Keratinocyte (primary cell): ENCODE measurements at places on chromosomes 11 and 22.
A peak's percentile ranks its signal among the peaks of the same experiment; 100 is the strongest.

DNA sequence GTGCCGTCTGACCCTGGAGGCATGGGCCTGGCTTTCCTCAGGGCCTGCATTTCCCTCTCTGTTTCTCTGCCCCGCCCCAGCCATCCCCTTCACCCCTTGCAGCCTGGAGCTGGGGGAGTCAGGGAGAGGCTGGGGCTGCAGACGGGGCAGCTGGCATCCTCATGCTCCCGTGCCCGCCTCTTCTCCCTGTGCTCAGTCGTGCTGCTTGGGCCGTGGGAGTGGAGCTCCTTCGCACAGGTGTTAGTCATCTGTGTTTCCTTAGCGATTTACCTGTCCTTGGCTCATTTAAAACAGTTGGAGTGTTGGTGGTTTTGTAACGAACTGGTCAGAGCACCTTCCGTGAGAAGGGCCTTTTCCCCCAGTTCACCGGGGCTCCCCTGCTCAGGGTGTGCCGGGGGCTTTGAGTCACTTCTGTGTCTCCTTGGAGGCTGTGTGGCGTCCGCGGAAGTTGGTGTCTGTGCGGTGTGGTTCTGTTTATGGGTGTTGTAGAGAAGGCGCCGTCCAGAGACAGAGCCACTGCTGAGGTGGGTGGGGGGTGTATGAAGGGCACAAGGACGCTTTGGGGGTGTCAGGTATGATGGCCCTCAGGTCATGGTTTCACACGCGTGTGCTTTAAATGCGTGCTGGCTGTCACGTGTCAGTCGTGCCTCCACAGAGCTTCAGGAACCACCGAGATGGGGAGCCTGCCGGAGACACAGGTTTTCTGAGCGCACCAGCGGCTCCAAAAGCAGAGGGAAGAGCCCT is 19.5 kb downstream of the BRSK2 start:
- no peak for DNase-seq

DNA sequence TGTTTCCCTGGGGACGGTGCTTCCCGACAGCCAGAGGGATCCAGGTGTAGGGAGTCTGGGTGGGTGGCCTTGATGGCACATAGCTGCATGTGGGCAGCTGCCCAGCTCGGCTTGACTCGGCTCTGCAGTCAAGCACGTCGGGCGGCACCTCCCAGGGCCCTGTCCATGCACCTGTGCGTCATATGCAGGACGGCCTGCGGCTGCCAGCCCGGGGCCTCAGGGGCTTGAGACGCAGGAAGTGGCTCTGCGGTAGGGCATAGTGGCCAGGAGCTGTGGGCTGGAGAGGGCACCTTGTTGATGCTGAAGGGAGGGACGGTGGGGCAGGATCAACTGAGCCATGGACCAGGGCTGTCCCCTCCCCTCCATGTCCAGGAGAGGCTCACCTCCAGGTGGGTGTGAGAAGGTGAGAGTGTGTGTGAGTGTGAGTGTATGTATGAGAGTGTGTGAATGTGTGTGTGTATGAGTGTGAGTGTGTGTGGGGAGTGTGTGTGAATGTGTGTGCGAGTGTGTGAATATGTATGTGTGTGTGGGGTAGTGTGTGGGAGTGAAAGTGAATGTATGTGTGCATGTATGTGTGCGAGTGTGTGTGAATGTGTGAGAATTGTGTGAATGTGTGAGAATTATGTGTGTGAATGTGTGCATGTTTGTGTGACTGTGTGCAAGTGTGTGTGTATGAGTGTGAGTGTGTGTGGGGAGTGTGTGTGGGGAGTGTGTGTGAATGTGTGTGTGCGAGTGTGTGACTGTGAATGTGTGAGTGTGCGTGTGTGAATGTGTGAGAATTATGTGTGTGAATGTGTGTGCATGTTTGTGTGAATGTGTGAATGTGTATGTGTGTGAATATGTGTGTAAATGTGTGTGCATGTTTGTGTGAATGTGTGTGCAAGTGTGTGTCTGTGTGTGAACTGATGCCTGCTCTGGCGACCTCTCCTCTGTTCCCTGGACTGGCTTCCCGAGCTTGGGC is 5.7 kb upstream of the SUN2 start:
- no peak for DNase-seq

DNA sequence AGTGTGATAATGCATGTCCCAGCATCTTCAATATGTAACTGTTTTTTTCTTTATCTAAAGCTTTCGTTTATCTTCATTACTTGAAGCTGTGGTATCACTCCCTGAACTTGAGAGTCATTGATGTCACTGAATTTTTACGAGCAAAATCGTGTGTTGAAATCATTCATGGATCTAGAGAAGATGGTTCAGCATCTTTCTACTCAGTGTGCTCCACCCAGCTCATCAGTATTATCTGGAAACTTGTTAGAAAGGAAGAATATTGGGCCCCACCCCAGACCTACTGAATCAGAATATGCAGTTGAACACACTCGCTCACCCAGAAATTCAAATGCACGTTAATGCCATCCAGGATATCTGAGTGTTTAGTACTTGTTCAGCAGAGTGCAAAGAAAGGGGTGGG is 8.3 kb downstream of the CDON start:
- no peak for DNase-seq

DNA sequence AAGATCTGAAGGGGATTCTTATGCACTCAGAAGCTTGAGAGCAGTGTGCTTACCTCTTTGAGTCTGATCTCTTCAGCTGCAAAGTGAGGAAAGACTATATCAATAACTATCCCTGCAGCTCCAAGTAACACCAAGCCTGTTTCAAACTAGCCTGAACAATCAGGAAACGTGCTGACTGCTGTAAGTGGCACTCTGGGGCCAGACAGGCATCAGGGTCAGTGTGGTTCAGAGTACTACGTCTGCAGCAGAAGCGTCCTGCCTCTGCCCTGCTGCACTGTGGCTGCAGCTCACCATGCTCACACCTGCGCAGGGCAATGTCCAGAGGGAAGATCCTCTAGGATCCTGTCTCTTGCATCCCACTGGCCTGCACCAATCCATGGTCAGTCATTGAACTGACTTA is 25.5 kb upstream of the LINC01488 start:
- DNase-seq, result no peak

- no peak for DNase-seq
These were observed 2.8 kb downstream of the CHADL start for GRCh38 chr22:41237707-41238569.

GRCh38 chr22:20607157-20607907 is 99.9 kb downstream of the MED15 start:
- no peak for DNase-seq

DNA sequence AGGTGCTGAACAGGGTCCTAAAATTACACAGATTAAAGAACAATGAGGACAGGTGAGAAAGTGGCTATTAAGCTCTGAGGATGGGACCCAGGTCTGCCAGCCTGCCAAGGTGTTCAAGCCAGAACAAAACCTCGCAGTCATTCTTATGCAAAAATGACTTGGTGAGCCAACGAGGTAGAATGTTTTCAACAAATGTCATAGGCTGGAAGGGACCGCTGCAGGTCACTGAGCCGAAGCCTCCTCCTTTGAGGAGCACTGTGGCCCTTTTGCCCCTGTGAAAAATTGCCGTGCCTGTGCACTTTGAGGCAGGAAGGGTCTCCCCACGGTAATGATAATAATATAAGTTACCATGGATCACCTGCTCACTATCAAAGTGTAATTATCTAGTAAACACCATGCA is 216.2 kb downstream of the DSCAML1 start:
- no peak for DNase-seq

- no peak for DNase-seq
These were observed 169.1 kb downstream of the CADM1 start for GRCh38 chr11:115334932-115335788.

- DNase-seq, result no peak
These were observed 74.9 kb downstream of the MORC2 start for GRCh38 chr22:30893434-30894370.

GRCh38 chr11:125554038-125554437 is 15.2 kb upstream of the EI24 start:
- no peak for DNase-seq

DNA sequence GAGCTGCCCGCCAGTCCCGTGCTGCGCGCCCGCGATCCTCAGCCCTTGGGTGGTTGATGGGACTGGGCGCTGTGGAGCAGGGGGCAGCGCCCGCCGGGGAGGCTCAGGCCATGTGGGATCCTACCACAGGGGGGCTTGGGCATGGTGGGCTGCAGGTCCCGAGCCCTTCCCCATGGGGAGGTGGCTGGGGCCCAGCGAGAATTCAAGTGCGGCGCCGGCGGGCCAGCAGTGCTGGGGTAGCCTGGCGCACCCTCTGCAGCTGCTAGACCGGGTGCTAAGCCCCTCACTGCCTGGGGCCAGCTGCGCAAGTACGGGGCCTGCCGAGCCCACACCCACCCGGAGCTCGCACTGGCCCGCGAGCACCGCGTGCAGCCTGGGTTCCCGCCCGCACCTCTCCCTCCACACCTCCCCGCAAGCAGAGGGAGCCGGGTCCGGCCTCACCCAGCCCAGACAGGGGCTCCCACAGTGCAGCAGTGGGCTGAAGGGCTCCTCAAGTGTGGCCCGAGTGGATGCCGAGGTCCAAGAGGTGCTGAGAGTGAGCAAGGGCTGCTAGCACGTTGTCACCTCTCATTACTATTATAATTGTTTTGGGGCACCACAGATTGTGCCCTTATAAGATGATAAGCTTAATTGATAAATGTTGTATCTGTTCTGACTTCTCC is 333.2 kb downstream of the CASP12 start:
- no peak for DNase-seq

- no peak for DNase-seq
These were observed 139.1 kb downstream of the SLC17A6 start for GRCh38 chr11:22477312-22477711.

DNA sequence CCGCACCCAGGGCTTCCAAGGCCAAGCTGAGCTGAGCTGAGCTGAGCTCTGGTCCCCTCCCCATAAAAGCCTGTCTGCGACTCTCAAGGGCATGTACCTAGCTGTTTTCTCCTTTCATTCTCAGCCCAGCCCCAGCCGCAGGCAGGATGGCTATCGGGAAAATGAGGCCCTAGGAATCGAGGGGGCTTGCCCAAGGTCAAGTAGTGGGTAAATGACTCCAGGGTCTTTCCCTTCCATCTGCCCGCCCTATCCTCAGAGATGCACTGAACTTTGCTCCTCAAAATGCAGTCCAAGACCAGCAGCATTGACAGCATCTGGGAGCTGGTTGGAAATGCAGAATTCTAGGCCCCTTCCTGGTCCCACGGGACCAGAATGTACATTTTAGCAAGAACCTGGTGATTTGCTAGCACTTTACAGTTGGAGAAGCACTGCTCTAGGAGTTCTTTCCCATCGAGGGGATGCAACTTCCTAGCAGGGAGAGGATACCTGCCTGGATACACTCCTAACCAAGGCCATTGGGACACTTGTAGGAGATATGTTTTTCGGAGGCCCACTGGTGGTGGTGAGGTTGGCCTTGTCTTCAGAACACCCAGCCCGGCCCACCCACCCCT is 43.2 kb upstream of the ACCSL start:
- no peak for DNase-seq

- no peak for DNase-seq
These were observed 38.1 kb upstream of the WNT11 start for GRCh38 chr11:76244316-76244851.

DNA sequence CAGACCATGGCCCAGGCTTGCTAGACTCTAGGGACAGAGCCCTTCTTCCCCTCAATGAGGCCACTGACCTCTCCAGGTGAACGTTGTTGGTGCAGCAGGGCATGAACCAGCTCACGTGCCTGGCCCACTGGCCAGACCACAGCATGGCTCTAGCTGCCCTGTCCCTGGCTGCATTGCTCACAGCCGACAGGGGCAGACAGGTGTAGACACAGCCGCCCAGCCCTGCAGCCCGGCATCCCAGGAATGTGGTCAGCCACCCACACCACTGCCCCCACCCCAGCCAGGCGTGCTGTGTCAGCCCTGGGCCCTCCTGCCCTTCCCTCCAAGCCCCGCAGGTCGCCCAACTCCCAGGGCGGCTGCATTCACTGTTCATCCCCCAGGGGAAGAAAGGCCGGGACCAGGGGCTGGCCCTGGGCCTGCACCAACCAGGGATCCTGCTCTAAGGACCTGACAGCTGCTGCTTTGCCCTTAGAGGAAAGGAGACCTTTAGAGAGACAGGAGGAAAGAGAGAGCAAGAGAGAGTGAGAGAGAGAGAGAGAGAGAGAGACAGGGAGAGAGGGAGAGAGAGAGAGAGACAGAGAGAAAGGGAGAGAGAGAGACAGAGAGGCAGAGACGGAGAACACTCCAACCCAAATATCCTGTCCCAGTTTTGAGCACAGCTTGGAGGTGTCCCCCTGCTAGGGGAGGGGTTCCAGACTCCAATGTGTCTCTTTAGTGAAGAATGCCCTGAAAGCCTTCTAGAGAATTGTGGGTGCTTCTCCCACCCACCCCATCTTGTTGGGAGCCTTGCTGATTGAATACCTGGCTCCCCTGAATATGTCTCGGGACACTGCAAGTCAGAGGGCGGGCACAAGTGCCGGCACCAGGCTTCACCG is 44.2 kb upstream of the LINC01488 start:
- DNase-seq, result peak; percentile 49

DNA sequence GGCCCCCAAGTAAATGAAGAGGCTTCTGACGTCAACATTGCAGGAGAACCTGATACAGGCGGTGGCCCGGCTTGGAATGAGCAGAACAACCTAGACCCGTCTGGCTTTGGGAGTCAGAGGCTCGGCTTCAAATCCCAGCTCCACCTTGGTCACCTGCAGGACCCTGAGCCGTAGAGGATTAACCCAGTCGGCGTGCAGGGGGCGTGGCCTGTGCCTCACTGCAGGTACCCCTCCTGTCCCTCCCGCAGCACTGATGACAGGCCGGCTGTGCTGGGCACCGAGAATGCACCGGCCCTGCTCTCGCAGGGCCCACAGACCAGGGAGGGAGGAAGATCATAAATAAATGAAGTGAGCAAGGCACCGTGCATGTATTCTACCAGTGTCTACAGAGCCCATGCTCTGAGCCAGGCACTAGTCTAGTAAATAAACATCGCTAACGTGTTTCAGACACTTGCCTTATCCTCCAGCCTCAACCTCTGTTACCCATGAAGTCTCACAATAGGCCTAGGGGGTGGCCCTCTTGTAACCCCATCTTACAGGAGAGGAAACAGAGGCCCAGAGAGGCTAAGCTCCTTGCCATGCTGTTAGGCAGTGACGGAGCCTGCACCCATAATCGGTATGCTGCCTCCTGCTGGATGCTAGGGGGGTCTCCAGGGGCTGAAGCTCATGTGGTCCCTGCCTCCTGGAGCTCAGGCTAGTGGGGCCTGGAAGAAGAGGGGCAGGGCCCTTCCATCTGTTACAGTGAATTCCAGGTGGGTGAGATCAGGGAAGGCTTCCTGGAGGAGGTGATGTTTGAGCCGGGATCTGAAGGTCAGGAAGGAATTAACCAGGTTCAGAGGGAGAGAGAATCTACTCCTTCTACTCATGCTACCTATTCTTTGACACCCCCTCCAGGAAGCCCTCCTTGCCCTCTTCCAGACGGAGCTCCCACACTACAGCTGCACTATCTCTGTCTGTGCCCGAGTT is 53.4 kb downstream of the RTL6 start:
- DNase-seq, result no peak
